ENCODE measurements at places on chromosomes 6 and 20.

GRCh38 chr6:160122744-160123143, 1.1 kb downstream of the SLC22A1 start:
- no peak for DNase-seq

DNA sequence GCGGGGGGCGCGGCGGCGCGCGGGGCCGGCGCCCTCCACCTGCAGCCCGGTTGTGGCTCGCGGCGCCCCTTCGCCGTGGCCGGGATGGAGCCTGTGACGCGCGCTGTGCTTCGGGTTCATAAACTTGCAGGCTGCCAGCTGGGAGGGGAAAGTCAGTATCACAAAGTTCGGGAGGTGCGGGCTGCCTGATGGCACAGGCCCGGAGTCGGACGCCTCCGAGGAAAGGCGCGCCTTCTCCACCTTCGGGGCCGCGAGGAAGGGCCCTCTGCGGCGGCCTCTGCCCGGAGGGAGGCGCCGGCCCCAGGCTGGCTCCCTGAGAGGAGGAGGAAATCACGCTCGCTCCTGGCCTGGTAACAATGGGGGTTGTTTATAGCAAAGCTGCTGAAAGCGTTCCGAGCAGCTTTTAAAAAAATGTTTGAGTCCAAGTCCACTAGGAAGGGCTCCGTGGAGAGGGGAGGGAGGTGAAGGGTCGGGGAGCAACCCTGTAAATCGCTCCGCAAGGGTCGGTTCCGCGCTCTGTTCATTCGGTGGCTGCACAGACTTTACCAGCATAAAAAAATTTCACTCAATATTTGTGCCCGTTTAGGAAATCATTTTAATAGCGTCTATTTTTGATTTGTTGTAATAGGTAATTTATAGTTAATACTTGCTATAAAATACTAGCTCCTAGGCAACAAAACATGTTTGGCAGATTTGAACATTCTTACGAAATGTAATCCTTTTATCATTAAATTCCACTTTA, 1.0 kb downstream of the AFDN start:
- DNase-seq: peak; percentile 42

- DNase-seq: peak; percentile 63
Measured at GRCh38 chr6:24740861-24741260, 21.9 kb upstream of the C6orf62 start.

DNA sequence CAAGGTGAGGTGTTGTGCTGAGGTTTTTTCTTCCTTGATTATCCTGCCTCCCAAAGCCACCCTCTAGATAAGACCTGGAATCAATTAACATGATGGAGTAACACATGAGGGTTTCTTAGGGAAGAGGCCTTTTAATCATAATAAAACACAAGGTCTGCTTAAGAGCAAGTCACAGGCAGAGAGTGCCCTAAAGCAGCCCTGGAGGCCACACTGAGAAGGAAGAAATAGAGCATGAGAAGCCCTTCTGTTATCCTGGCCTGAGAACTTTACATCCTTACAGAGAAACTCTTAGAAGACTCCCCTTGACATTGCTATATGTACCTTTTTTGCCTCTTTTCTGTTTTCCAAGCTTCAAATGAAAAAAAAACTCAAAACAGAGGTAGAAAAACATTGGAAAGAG, 132.3 kb downstream of the CEP57L1 start:
- DNase-seq: no peak

DNA sequence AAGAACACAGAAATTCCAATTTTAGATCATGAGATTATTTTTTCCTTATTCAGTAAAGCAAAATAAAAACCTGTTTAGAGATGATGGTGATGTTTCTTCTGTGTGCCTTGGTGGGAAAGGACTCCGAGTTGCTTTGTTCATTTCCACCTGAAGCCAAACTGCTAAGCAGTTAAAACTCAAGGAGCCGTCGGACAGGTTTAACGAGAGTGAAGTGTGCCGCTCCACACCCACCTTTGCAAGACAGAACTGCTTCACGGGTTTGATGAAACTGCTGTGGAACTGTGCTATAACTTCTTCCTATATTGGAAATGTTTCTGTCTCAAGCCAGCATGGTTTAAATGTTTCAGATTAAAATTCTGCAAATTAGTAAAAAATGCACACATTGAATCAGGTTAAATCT, 9.2 kb upstream of the DSP start:
- no peak for DNase-seq

- DNase-seq: no peak
Measured at GRCh38 chr20:38250609-38251008, 9.9 kb downstream of the KIAA1755 start.

- no peak for DNase-seq
Measured at GRCh38 chr20:6855104-6855503, 87.6 kb downstream of the BMP2 start.

GRCh38 chr6:1363729-1364572, 25.4 kb upstream of the FOXF2 start:
- no peak for DNase-seq

DNA sequence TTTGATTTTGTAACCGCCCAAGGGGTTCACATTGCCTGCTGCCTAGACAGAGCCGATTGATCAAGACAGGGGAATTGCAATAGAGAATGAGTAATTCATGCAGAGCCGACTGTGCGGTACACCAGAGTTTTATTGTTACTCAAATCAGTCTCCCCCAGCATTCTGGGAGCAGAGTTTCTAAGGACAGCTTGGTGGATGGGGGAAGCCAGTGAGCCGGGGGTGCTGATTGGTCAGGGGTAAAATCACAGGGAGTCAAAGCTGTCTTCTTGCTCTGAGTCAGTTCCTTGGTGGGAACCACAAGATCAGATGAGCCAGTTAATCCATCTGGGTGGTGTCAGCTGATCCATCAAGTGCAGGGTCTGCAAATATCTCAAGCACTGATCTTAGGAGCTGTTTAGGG, 60.0 kb upstream of the EZR start:
- DNase-seq: peak; percentile 66

GRCh38 chr20:53942973-53943372, 127.4 kb downstream of the BCAS1 start:
- no peak for DNase-seq

GRCh38 chr20:37007898-37008649, 56.6 kb upstream of the SAMHD1 start:
- DNase-seq: peak; percentile 10

GRCh38 chr20:31642837-31643236, 5.1 kb downstream of the COX4I2 start:
- DNase-seq: no peak

DNA sequence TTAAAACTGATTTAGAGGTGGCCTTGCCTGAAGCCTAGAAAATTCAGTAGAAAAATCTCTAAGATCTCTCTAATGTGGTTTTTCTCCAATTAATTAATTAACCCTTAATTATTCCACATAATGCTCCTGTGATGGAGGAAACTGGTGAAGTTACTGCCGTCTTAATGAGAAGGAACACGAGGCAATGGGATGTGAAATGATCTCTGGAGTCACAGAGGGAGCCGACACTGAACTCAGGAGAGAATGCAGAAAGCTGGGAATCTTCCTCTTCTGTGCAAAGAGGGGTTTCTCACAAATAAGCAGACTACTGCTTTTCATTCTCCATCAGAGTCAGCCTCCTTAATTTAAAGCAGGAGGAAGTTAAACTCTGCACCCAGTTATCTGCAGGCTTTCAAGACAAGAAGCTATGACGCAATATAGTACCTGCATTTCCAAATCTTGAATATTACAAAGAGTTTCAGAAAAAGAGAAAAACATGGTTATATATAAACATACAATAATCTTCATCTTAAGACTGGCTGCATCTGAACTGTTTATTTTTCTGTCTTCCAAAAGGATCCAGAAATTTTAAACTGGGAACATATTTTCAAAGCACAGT, 18.1 kb upstream of the SNRPB2 start:
- no peak for DNase-seq

GRCh38 chr6:160202411-160202810, 56.2 kb downstream of the SLC22A2 start:
- DNase-seq: no peak

DNA sequence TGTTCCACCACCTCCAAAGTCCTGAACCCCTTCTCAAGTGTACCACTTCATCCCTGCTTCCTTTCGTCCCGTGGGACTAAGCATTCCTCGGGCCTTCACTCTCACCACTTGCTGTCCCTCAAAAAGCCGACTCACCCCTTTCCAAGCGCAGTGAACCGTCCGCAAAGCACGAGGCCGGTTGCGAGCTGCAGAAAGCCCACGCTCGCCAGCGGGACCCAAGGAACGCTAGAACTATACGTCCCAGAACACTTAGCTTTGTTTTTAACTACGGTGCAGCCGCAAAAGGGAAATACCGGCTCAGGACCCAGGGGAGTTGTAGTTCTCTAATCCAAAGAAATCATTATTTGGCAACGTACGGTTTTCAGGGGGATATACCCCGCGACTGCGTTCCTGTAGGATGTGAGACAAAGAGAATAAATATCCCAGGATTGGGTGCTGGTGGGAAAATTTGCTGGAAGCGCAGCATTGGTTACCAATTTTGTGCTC, 416 bp upstream of the POLR1H start:
- DNase-seq: no peak

DNA sequence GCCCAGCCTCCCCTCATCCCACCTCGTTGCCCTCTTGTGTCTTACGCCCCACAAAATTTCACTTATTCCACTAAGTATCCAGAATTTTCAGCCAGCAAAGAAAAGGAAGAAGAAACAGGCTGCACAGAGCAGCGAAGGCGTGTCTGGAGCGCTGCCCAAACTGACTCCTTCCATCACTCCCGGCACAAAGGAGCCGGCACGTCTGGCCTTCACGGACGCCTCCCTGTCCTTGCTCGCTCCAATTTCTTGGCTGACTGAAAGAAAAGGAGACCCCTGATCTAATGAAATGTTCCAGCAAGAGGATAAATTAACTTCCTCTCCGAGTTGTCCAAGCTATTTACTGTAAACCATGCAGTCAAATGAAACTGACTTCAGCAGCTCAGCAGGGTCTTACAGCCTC, 152.3 kb upstream of the CDH4 start:
- no peak for DNase-seq

DNA sequence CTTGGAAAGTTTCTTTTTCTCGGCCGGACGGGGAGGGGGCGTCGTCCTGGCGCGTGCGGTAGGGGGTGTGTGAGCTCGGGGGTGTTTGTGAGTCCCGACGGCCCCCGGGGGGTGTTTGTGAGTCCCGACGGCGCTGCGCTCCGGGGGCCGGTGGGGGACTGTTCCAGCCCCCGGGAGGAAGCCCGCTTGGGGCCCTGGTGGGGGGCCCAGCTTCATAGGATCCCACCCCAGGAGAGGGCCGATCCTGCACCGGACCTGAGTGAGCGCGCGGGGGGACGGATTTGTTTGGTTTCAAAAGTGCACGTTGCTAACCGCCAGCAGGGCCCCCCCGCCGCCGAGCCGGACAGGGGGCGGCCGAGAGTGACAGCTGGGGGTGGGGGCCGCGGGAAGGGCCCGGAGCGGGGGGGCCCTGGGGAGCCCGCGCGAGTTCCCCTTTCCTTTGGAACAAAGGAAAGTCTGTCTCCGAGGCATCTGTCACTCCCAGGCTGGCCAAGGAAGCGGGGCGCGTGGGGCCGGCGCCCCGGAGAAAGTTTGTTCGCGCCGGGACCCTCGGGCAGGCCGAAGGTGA, 485 bp downstream of the TGIF2 start:
- no peak for DNase-seq

- no peak for DNase-seq
Measured at GRCh38 chr6:163308629-163309440, 105.7 kb upstream of the QKI start.

DNA sequence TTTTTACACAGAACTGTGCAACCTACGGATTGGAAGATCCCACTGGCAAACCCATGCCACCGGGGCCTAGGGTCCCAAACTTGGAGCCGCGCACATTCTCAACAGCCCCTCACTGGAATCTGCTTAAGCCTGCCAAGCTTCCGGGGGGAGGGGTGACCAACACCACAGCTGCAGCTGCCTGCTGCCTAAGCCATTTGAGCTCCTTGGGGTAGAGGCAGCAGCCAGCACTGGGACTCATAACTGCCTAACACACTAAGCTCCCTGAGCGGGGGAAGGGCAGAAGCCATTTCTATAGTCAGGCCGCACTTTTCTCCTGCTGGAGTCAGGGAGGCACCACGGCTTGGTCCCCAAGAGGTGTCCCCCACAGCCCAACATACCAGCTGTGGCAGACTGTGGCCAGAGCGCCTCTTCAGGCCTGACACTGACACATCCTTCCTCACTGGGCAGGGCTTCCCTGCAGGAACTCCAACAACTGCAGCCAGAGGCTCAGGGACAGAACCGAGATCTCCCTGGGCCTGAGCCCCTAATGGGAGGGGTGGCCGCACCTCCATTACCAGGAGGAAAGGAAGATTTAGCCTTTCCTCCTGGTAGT, 270.3 kb upstream of the ECI2 start:
- DNase-seq: no peak

DNA sequence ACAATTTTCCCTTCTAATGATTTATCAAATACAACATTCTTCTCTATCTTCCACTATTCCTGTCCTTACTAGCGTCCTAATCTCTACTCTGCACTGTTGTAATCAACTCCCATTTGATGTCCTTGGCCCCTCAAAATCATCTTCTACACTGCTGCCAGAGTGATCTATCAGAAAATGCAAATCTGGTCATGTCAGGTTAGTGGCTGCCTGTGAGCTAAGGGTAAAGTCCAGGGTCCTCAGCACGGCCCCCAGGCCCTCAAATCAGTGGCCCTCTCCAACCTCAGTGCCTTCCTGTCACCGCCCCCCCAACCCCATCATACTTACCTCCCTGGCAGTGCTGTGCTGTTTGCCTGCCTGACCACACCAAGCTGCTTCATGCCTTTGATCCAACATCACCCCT, 3.8 kb downstream of the LYRM4 start:
- DNase-seq: no peak

DNA sequence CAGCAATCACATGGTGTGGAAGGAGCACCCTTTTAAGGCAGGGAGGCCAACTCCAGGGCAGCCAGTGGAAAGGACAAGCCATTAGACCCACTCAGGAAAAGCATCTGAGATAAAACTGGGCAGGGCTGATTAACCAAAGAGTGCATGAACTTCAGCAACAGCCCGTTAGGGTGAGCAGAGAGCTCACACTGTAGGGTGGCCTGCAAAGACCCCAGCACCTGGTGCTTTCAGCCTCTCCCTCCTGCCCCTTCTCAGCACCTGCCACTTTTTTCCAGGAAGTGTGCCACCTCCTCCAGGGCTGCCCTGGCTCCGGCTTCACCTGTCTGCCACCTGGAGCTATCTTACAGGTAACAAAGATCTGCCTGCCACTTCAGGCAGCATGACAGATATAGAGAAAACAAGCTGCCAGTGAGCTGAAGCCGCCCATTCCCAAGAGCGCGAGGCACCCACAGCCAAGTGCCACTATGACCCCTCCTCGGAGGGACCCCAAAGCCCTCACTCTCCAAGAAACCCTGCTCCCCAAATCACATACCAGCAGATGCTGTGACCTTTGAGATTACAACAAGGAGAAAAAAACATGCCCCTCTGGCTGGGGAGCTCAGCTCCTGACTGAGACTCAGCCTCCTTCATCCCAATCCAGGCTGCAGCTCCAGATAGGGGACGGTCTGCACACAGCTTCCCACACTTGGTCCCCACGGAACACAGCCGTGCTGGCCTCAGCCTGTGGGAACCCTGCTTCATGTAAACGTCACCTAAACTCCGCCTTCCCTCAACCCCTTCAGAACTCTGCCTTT, 71.2 kb downstream of the ABHD12 start:
- no peak for DNase-seq

Data from HT1080 (cell line).